ENCODE measurements at places on chromosomes 6 and 20.

GRCh38 chr6:107115695-107116327, 496 bp upstream of the BEND3 start:
- DNase-seq: peak; percentile 29

- no peak for DNase-seq
These were observed 8.0 kb downstream of the PAX1 start for GRCh38 chr20:21713470-21713869.

DNA sequence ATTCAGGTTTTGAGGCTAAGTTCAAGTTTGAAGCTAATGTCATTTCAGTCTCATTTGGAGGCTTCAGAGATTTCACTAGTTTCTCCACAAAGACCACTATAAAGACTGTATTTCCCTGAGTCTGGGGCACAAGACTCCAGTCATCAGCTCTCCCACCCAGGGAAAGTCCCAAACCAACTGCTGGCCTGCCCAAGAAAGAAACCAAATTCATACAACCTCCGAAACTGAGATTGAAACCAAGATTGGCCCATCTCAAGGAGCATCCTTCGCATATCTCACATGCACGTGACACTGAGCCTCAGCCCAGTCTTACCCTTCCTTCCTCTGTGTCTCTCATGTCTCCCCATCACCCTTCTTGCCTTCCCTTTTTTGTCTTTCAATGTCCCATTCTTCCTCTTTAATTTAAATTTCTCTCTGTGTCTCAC, 3.5 kb upstream of the LTA start:
- DNase-seq: no peak

DNA sequence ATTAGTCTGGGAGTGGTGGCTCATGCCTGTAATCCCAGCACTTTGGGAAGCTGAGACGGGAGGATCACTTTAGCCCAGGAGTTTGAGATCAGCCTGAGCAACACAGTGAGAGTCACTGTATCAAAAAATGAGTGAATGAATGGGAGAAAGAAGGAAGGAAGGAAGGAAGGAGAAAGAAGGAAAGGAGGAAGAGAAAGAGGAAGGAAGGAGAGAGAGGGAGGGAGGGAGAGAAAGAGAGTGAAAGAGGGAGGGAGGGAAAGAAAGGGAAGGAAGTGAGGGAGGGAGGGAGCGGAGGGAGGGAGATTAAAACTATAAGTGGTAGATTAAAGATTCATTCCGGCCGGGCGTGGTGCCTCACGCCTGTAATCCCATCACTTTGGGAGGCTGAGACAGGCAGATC, 28.9 kb upstream of the RREB1 start:
- no peak for DNase-seq

- no peak for DNase-seq
These were observed at the start of gene TTBK1 for GRCh38 chr6:43242908-43243663. TTBK1 (plus strand) TSS chr6:43243481; CDS start chr6:43246661, 3,180 bp downstream.

DNA sequence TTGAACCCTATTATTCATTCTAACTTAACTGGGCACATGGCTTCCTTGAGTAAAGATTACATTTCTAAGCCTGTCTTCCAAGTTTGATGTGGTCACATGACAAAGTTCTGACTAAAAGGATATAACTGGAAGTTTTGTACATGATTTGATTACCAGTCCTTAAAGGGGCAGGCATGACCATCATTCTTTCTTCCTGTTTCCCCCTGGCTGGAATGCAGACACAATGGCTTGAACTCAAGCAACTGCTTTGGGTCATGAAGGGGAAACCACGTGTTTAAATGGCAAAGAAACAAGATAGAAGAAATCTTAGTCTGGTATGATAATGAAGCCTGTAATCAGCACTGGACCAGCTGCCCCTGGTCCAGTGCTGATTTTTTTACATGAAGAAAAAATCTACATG, 15.6 kb upstream of the SHLD1 start:
- DNase-seq: no peak

GRCh38 chr6:15574486-15574885, 88.3 kb downstream of the DTNBP1 start:
- DNase-seq: no peak

DNA sequence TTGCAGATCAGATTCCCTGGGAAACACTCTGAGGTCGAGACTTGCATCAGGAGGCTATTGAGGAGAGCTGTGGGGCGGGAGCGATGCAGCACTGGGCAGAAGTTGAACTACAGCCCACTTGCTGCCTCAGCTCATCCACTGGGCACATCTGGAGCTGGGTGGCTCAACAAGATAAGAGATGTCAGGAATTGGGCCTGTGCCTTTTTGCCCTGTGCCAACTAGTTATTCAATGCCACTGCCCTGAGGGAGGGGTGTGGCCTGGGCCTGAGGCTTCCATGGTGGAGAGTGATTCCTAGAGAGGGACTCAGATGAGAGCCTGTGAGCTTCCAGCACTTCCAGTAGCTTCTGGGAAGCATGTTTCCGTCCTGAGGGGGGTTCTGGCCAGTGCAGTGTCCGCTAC, 32.7 kb downstream of the BRPF3 start:
- no peak for DNase-seq

DNA sequence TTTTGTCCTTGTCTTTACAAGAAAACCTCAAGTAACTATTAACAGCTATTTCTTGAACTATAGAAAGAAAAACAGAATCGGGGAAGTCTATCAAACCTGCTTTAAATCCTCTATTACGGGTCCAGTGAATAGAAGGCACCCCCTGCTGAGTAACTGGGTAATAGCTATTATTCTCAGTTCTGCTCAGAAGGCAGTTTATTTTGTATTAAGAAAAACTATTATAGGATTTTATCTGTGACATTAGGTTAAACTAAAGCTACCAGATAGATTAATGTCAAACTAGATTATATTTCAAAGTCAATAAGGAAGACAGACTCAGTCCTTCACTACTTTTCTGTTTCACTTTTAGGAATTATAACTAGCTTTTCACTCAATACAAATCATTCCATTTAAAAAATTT, 93.7 kb downstream of the DST start:
- no peak for DNase-seq

DNA sequence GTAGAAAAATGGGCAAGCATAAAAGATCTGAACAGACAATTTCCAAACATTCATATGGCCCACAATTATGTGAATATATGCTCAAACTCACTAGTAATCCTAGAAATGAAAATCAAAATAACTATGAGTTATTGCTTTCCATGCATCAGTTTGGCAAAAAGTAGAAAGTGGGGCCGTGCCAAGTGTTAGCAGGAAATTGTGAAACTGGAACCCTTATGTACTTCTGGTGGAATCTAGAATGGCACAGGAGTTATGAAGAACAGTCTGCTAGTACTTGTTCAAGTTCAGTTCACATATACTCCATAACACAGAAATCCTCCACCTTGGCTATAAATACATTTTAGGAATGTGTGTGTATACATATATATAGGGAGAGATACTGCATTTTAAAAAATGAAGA, 89.8 kb downstream of the EYA2 start:
- DNase-seq: no peak

- DNase-seq: no peak
These were observed 369.1 kb downstream of the MAFB start for GRCh38 chr20:40319741-40320516.

DNA sequence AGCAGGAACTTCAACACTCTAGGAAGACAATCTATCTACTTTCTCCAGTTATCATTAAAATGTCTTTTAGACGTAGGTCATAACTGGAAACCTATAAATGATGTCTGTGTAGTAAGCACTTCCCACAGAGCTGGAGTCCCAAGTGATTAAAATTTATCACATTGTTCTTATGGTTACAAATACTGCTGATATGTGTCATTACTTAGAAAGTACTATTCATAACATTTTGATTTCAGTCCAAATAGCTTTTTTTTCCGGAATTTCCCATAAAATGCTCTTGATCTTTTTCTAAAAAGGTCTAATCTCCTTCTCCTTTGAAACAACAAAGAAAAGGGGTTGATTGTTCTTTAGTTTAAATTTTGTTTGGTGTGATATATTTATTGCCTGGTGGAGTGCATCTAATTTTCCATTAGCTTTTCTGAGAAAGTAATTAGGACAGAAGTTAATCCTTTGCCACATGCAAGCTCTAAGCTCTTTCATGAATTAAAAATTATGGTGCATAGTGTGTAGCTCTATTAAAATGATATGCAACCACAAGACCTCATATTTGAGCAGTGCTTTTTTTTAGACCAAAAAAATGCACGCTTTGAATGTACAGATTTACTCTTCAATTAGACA, 132.7 kb upstream of the TCF21 start:
- peak; percentile 62 for DNase-seq

DNA sequence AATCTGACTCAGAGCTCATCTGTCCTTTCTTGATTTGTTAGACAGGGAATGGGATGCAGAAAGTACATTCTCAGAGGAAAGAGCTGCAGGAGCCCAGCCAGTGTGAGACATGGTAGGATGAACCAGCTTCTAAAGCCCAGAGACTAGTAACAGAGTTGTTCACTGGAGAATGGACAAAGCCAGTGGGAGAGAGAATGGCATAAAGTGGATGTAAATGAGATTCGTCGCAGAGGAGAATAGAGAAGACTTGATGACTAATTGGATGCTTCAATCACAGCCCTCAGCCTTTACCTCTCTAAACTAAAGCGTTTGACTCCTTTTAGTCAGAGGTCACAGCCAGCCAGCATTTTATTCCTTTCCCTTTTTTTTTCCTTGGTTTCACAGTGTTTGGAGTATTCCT, 25.5 kb upstream of the L3MBTL3 start:
- no peak for DNase-seq

DNA sequence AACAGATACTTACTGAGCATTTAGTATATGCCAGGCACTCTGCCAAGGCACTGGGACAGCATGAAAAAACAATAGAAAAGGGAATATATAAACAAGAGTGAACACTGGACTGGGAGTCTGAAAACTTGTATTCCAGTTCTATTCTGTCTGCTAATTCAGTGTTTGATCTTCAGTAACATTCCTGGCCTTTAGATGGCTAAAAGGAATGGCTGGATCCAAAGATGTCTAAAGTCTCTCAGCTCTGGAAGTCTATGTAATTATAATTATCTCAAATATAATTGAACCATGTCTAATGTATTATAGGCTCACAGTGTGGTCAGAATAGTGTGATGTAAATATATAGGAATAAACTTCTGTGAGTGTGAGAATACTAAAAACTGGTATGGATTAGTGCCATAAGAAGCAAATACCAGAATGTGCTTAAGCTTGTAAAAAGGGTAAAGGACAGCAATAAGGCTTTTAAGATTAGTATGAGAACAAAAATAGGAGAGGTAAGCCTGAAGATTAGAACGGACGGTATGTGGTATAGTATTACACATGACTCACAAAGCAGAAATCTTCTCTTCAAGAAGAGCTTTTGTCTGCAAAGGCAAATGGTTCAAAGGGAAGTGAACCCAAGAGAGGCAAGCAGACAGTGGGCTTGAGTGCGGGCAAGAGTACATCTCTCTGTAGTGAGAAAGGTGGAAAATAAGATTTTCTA, 68.5 kb downstream of the TMEM200A start:
- DNase-seq: peak; percentile 77

DNA sequence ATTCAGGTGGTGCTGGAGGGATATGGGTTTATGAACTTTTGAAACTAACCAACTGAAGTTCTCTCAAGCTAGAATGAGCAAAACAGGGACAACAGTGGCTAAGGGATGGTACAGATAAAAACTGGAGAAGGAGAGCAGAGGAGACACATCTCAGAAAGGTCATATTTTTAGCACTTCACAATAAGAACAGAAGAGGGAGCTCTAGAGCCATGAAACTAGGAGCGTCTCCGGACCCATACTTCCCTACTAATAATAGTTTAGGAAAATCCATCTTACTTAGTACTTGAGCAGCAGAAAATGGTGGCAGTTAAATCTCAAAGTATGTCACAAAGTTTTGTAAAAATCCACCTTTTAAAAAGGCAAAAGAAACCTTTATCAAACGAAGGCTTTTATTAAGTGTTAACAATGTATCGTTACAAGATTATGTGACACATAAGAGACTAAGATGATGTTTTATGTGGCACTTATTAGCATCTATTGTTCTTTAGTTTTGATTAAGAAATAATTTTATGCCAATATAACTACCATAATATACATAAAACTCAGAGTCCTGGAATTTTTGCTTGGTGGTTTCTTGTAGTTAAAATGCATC, 278.6 kb downstream of the TBC1D32 start:
- peak; percentile 64 for DNase-seq

DNA sequence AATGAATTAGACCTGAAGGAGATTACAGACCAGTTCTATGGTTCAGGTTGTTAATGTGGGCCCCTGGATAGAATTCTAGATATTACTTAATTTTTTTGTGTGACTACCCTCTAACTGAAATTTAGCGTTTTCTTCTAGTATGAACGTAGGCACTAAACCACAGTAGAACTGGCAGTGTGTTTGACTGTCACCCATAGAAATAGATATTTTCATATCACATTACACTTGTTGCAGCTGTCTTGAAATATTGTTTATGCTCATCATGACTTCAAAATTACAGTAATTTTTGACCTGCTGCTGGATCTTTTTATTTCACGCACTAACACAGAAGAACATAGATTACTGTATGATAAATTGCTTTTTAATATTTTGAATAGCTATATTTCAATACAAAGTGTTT, 31.6 kb downstream of the E2F3 start:
- DNase-seq: no peak

DNA sequence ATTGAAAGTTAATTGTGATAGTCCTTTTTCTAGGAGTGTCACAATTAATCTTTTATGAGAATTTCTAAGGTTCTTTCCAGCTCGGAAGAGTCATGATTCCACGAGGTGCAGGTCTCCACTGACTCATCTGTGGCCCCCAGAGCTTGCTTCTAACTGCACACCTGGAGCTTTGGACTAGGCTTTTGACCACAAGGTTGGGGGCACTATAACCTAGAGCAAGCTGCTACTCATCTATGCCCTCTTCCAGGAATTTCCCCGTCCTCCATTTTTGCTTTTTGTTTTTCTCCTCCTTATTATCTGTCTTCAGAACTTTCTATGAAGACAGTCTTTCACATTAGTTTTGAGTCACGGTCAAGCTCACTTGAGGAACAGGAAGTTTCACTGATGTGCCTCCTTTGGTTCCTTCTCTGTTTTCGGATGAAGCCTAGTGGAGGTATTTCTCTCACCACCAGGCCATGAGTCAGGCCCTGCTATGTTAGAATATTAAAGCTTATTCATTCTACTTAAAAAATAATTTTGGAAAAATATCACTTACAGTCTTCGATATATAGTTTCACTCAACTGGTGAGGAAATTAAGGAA, 119.2 kb upstream of the INSM1 start:
- no peak for DNase-seq

Measured in astrocyte of the spinal cord (primary cell).